ENCODE measurements at places on chromosomes 13 and 19.

GRCh38 chr13:26604784-26605545, 47.5 kb downstream of the WASF3 start:
- no peak for DNase-seq

GRCh38 chr13:86882835-86883234, 788.3 kb upstream of the SLITRK5 start:
- no peak for DNase-seq

DNA sequence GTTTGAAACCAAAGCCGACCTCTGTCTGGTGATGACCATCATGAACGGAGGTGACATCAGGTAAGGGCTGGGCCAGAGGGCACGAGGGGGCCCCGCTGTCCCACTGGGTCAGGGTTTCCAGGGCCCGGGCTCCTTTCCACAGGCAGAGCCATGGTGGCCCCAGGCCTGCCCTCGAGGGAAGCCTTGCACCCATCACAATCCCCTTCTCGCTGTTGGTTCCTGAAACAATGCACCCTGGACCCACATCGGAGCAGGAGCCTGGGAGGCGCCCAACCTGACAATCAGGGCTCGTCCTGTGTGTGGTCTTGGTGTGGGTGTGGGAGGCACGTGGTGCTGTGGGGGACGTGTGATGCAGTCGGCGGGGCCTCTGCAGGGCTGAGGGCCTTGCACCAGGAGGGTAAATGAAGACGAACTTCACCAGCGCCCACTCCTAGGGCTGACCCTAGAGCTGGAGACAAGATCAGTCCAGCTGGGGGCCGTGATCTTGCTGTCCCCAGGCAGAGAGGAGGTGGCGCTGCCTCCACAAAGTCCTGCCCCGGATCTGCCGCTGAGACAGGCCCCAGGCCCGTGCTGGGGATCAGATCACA, 2.8 kb downstream of the GRK1 start:
- DNase-seq: no peak

- DNase-seq: no peak
Measured at GRCh38 chr19:38392707-38393308, 4.3 kb downstream of the SPRED3 start.

DNA sequence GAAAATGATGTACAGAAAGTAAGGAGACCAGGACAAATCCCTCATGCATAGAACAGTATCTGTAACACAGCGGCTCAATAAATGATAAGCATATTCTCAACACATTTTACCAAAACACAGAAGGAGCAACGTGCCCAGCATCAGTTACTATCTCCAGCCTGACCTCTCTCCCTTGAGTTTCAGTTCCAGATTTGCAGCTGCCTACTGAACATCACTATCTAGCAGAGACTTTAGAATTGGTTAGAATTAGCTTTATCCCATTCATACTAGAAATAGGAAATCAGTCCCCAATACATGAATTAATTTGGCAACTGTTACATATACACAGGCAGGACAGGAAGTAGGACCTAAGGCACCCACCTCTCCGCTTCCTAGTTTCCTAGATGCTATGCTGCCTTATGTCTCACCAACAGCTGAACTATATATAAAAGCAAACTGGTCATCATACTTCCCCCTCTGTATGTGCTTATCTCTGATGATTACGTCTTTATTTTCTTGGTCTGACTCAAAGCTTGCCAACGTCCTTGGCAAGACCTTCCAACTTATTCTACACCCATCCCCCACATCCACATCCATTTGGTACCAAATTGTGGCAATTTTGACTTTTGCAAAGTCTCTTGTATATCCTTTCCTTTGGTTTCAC, 61.1 kb downstream of the SACS start:
- no peak for DNase-seq

GRCh38 chr13:59356607-59357006, 807.1 kb downstream of the DIAPH3 start:
- DNase-seq: peak; percentile 44

GRCh38 chr13:43196750-43197370, 173.5 kb downstream of the DNAJC15 start:
- no peak for DNase-seq

DNA sequence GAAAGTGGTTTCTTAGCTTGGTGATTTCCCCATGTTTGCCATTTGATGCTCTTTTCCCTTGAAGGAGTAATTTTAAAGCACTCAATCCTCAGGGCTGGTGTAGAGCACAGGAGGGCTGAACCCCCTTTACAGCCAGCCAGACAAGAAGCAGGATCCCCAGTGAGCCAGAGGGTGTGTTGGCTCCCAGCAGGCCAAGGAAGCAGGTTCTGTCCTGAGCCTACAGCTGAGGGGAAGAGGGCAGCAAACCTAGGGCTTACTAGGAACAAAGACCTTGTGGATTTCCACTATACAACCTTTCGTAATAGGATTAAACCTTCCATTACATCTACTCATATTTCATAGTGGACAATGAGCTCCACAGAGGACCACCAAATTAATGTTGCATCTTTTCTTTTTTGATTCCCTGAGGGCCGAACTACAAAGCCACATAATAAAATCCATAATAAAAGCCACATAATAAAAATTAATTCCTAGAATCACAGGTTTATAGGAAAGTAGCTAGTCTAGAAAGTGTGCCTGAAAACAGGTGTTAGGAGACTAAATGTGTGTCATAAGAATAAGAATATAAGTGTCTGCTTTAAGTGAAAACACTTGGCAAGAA, 300.2 kb downstream of the DCLK1 start:
- no peak for DNase-seq

GRCh38 chr19:46616631-46617322, 8.1 kb downstream of the PTGIR start:
- DNase-seq: peak; percentile 54

- DNase-seq: no peak
Measured at GRCh38 chr13:26529441-26529840, 28.0 kb upstream of the WASF3 start.

DNA sequence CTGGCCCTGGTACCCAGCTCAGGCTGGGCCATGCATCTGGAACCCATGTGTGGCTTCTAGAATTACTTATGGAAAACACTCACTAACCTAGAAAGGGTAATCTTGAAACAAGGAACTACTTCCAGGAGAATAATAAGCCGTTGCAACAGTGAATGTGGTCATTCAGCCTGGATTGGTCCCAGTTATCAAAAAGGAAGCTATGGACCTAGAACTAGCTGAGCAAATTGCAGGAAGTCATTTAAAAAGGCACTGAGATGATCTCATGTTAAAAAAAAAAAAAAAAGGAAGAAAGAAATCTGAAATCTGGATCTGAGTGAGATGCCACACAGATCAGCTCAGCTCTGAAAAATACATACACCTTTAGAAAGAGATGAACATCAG, 59.6 kb downstream of the DCT start:
- DNase-seq: no peak

- no peak for DNase-seq
Measured at GRCh38 chr13:51557438-51557837, 26.8 kb upstream of the WDFY2 start.

DNA sequence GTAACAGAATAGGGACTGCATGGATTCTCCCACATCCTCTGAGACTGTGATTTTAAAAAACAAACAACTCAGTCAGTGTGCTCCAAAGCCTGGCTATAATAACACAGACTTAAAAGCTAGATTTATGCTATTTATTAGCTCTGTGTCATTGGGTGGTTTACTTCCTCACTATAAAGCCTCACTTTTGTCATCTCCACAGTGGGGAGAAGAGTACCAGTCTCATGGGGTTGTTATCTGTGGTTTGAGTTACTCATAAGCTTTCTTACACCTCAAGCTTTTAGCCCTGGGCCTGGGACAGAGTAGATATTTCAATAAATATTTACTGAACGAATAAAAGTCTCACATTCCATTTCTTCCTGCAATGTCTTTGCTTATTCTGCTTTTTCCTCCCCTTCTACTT, 5.3 kb downstream of the RNASEH2B start:
- no peak for DNase-seq

GRCh38 chr13:59437544-59438301, 726.0 kb downstream of the DIAPH3 start:
- DNase-seq: peak; percentile 65

DNA sequence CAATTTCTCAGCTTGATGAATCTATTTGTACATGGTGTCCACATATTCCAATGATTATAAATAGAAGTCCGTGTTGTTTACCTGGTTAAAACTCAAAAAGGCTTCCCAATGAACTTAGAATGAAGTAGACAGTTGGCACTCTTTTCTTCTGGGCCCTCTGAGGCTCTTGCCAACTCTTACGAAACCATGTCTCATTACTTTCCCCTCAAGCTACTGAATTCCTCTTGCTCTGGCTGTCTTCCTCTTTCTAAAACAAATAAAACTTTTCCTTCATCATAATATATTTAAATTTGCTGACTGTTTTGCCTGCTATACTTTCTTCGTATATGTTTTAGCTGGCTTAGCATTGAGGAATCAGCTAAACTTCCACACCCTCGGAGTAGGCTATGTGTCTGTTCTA, 139.7 kb downstream of the SLITRK6 start:
- no peak for DNase-seq

- DNase-seq: no peak
Measured at GRCh38 chr13:110418944-110419343, 111.9 kb downstream of the COL4A2 start.

DNA sequence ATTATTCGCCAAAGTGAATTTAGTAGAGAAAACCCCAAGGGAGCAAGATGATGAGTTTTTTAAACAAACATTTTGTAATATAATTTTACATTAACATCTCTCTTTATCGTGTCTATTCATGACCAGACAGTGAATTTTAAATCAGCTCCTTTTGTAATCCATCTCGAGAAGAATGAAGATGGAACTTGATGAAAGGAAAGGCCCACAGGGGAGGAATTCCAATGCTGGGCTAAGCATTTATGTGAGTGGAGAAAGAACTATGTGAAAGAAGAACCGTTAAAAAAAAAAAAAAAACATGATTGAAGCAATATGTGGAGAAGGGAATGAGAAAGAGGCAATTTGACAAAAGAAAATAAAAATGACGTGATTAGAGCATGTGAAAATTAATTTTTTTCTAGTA, 170.6 kb downstream of the KCTD12 start:
- DNase-seq: no peak

DNA sequence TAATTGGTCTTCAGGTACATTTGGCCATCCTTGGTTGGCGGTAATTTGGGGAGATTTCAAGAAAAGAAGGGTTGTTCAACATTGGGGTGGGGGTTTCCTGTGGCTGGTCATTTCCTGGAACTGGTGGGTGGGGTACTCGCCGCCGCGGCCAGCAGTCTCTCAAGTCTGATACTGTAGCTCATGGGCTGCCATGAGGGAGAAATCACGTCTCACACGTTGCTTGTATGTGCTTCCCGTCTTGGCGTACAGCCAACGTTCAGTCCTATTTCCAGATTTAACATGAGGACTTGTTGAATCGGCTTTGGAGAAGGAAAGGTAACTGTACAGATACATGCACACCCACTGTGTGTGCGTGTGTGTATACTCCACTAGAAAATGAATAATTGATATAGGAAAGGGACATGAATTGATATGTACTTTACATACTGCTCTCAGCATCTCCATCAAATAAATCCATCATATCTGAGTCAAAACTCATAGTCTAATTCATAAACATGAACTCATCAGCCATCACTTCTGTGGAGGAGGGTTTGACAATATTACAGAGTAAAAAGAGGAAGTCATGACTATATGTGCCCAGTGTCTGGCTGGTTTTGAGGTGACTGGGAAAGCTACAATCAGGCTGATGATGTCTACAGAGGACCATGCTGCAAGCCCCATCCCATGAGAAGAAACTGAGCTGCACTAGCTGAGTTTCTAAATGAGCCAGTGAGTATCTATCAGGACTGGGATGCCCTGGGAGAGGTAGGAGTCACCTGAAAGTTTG, 418.1 kb downstream of the TSHZ3 start:
- no peak for DNase-seq

DNA sequence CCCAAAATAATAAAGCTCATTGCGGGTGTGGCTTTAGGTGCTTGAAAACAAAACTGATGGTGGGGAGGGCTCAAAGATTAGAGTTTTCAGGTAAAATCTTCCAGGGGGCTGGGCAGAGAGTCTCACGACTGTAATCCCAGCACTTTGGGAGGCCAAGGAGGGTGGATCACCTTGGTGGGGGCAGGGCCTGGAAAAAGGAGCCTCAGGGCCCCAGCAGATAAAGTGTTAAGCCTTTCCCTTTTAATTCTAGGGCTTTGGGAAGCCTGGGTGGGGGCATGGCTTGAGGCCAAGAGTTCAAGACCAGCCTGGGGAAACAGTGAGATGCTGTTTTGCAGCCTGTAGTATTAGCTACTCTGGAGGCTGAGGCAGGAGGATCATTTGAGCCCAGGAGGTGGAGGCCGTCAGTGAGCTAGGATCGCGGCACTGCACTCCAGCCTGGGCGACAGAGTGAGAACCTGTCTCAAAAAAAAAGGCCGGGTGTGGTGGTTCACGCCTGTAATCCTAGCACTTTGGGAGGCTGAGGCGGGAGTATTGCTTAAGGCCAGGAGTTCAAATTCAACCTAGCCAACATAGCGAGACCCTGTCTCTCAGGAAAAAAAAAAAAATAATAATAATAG, 1.7 kb downstream of the IRGQ start:
- no peak for DNase-seq

GRCh38 chr13:112145551-112146360, 78.8 kb downstream of the SOX1 start:
- DNase-seq: no peak

GRCh38 chr13:96089749-96090239, at the start of gene HS6ST3:
TSS of gene HS6ST3 (plus strand) at chr13:96090107.
- peak; percentile 57 for DNase-seq

DNA sequence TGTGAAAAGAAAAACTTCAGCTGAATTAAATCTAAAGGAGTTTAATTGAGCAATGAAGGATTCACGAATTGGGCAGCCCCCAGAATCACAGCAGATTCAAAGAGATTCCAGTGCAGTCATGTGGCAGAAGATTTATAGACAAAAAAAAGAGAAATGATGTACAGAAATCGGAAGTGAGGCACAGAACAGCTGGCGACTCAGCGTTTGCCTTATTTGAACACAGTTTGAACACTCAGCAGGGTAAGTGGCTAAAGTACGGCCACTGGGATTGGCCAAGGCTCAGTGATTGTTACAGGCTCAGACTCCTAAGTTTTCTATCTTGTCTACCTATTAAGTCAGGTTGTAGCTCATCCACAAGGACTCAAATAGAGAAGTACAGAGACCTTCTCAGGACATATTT, 11.6 kb upstream of the CFAP97D2 start:
- no peak for DNase-seq

DNA sequence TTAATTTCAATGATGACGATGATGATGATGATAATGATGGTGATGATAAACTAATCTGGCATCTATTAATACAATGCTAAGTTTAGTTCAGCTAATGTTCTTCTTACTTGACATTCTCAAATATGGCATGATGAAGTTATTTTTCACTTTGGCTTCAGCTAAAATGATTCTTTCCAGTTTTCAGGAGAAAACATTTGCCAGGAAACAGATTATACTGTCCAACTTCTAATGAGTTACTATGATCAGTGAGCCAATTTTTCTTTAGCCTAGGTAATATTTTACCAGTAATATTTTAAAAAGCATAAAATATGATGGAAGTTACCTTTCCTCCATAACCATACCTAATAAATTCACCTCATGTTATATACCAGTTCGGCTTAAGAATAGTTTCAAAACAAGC, 245.7 kb upstream of the CSNK1A1L start:
- DNase-seq: no peak

- no peak for DNase-seq
Measured at GRCh38 chr13:31674051-31674450, 65.3 kb upstream of the RXFP2 start.

- no peak for DNase-seq
Measured at GRCh38 chr13:28817204-28817603, 2.9 kb upstream of the MTUS2 start.
